ENCODE measurements at places on chromosomes 16 and 17.

DNA sequence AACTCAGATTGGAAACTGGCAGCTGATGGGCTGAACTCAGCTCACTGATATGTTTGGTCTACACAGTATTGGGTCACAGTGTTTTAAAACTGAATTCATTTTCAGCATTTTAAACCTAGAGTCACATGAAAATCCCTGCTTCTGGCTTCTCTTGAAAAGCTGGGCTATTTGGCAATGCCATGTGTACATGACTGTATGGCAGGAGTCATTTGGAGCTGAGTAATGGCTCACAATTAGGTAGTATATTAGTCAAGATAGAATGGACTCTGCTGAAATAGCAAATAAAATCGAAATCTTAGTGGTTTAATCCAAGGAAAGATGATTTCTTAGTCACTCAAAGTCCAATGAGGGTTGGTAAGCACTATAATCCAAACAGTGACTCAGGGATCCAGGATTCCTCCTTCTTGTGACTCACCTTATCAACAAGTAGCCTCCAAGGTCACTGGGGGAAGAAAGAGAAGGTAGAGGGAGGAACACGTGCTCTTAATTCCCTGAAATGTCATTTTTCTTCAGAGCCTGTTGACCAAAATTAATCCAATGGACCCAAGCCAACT is 13.9 kb upstream of the PMP22 start:
- DNase-seq = peak; percentile 88

DNA sequence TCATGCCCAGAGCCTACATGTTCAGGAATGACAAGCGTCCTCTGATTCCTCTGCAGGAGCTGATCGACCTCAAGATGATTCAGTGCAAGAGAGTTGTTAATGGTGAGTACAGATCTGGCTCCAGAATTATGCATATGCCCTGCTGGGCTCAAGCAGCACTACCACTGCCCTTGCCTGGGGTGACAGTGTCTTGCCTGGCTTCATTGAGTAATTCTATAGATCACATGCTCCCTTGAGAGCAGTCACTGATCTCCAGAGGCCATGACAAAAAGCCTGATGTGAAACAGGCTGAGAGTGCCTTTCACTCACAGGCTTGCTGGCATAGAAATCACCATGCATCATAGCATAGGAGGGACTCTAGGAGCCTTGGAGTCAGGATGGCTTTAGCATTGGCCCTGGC is 26.4 kb downstream of the DUS2 start:
- no peak for DNase-seq

GRCh38 chr17:40509626-40510327 is 8.4 kb upstream of the TNS4 start:
- DNase-seq = no peak

DNA sequence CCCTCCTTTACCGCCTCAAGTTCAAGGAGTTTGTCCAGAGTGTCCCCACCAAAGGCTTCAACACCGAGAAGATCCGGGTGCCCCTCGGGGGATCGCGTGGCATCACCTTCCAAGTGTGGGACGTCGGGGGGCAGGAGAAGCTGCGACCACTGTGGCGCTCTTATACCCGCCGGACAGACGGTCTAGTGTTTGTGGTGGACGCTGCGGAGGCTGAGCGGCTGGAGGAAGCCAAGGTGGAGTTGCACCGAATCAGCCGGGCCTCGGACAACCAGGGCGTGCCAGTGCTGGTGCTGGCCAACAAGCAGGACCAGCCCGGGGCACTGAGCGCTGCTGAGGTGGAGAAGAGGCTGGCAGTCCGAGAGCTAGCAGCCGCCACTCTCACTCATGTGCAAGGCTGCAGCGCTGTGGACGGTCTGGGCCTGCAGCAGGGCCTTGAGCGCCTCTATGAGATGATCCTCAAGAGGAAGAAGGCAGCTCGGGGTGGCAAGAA is 1.1 kb downstream of the ARL4D start:
- DNase-seq = no peak

DNA sequence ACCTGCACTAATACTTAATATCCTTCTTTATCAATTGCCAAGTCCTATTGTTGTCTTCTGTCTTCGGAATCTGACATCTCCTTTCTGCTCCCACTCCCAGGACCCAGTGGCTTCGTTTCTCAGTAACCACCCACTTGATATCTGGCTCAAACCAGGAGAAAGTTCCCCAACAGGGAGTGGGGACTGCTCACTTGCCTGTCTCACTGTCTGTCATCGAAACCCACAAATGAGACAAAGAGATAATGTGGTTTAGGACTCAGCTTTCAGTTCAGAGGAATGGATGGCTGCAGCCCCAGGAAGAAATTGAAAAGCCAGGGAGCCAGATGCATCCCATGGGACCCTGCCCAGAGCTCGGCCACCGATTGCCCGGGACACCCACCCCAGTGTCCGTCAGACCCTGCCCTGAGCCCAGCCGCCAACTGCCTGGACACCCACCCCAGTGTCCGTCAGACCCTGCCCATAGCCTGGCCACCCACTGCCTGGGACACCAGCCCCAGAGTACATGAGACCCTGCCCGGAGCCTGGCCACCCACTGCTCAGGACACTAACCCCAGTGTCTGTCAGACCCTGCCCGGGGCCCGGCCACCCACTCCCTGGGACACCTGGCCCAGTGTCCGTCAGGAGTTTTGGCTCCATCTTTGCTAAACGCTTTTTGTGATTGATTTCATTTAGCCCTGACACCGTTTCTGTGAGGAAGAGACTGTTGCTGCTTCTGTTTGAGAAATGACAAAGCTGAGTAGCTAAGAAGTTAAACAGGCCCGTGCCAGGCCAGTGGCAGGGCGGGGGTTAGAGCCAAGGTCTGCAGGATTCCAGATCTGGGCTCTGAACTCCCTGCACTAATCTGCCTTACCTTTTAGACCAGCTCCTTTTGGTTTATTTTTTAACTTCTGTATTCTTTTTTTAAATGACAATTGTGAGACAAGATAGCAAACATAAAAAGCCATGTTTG is 251.4 kb downstream of the PHKB start:
- no peak for DNase-seq

DNA sequence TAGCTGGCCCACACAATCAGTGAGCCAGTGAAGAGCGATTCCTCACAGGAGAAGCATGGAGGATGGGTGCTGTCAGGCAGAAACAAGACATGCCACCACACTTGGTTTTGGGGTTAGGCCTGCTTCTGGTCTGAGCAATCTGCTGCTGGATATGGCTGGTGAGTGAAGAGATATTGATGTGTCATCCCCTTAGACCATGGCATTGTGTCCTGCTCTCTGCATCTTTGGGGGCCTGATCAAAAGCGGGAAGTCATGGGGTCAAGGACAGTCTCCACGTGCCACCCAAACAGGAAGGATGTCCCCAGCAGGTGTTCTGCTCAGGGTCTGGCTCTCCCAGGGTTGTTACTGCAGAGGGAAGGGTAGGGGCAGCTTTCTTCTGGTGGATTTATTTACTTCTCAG is 140.7 kb downstream of the PRKCB start:
- no peak for DNase-seq

DNA sequence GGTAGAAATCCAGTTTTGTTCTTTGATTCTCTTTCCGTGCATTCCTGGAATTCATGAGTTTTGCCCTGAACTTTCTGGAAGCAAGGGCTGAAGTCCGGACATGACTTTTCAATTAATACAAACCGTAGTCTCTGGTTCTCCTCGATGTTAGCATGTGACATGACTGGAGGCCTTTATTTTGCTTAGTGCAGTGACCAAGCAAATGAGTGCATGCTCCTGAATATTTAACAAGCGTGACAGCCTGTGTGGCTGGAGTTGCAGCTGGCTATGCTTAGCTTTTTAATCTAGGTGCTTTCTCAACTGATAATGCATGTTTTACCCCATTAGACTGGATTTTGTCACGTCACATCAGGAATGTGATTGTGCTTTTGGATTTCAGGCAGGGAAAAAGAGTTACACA is 302.1 kb downstream of the MAP2K6 start:
- DNase-seq = peak; percentile 31

DNA sequence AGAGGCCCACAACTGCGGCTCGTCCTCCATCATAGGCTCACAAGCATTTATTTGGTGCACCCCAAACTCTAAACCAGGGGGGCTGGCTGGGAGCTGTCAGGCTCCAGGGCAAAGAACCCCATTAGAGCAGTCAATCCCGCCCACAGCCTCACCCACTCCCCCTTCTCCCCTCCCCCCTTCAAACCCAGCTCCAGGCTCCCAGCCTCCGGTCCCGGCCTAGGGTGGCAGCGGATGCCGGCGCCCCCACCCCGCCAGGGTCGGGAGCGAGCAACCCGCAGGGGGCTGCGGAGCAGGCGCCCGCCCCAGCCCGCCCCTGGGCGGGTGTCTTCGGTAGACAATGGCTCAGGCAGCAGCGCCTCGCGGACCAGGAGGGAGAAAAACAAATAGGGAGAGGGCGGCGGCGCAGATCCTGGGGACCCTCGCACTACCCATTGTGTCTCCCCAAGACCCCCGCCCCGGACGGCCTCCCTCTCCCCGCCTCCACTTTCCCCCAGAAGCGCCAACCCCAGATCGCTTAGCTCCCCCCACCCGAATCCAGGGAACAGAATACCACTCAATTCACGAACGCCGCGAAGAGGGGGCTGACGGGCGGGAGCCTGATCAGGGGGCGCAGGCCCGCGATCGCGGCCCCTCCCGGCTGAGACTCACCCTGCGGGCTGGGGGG is 572 bp downstream of the FAM171A2 start:
- no peak for DNase-seq

GRCh38 chr16:49688036-49688697 is 167.7 kb downstream of the ZNF423 start:
- no peak for DNase-seq

DNA sequence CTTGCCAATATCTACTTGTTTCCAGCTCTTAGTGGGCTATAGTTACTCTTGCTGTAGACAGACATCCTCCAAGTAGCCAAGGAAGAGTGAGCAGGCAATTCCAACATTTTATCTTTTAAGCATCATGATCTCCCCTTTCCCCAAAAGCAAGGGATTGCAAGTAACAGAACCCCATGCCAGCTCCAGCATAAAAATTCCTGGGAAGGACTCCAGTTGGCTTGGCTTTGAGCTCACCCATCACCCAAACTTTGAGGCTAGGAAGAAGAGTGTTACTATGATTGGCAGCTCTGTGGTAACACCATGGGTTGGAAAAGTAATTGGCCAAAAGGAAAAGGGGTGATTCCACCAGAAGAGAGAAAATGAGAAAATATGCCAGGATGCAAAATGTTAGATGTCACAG is 1086.4 kb upstream of the RBFOX1 start:
- DNase-seq = no peak

DNA sequence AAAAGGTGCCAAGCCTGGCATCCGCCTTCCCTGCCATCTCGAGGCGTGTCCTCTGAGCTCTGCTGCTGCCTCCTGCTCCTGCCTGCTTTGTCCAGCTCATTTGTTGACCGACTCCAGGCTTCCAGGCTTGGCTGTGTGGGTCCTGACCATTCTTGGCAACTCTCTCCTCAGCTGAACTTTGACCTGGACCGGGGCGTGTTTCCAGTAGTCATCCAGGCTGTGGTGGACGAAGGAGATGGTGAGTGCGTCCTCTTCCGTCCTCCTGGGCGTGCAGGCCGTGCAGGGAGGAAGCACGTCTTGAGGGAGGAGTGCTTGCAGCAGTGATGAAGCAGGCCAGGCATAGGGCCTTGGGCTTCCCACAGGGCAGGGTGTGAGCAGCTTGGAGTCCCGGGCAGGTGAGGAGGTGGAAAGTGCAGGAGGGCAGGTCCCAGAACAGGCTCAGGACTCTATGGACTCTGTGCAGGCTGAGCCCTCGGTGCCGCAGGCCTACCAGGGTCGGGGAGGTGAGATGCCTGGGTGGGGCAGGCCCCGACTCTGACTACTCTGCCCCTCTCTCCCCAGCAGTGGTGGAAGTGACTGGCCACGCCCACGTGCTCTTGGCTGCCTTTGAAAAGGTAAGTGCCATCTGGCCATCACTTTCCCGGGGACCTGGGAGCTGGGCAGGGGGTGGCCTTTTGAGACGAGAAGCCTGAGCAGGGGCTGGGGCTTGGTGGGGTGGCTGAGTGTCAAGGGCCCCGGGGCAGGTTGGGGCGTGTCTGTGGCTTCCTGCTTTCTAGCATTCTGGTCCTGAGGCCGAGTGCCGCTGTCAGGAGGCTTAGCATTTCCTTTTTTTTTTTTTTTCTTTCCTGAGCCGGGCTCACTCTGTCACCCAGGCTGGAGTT is 28.6 kb upstream of the NUDT16L1 start:
- no peak for DNase-seq

GRCh38 chr17:67459985-67460384 is 82.9 kb downstream of the PITPNC1 start:
- no peak for DNase-seq

DNA sequence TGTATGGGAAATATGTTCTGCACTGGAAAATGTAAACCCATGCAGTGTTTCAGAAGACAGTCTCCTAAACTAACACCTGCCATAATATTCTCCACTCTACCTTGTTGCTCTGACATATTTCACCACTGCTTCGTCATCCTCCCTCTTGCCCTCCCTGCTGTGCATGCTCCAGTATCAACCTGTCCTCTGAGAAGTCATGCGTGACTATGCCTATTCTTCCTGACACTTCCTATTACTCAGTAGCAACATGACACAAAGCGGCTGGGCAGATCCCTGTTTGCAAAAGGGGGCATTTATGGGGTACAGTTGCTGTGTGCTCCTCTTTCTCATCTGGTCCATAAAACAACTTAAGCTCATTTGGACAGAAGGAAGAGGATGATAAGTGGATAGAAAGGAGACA is 805.6 kb upstream of the EEF2KMT start:
- no peak for DNase-seq

- no peak for DNase-seq
Measured at GRCh38 chr17:50469671-50470305, 1.1 kb upstream of the CHAD start.

DNA sequence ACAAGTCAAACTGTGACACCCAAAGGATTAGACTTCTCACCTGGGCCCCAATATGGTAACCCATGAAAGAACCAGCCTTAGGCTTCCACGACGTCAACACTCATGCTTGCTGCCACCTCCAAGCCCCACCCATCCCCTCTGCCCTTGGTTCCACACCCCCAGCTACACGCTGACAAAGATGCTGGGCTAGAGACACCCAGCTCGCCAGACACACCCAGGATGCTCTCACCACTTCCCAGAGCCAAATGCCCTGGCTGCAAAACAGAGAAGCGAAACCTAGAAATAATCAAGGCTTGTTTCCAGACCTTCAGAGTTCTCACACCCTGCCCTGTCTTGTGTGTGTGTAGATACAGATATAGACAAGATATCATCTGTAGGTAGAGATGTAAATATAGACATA is 26.0 kb upstream of the ADCY9 start:
- DNase-seq = no peak

DNA sequence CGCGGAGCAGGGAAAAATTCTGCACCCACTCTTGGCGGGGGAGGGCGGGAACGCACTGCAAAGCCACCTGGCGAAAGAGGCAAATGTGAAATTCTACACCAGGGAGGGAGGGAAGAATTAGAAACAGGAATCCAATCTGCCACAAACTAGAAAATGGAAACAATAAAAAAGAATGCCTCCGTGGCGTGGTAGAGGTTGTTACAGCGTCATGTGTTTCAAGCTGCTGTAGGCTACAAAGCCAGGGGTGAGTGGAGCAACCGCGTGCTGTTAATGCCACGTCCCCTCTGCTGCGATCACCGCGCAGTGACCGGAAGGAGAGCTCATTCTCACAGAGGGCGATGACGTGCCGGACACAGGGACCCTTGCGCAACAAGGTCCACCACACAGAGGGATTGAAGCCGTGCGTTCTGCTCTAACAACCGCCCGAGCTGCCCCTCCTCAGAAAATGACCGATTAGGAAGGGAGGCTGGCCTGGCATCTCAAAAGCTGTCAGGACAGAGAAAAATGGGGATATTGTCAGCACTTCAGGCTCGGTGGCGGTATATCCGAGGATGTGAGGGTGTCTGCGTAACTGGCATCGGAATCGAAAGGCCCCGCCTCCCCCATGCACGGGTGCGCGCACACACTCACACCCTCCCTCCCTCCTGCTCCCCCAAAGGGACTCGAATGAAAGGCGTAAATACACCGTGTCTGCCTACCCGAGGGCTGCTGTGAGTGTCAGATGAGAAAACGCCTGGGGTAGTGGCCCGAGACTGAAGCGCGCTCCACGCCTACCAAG is 70.8 kb upstream of the TNRC6C start:
- DNase-seq = peak; percentile 48

Data from fibroblast of skin of abdomen (primary cell).